Chondrocyte (in vitro differentiated cells): ENCODE measurements at places on chromosomes 1 and 21. TPM values are rescaled to one million over a fixed set of nuclear protein-coding genes. Genes with fewer than 3 reads are reported as not detected.

The SH2D2A gene
- total RNA-seq: not detected in 3 replicates

The OR2T33 gene
- not detected in 3 replicates for total RNA-seq

The SLC44A3 gene
- total RNA-seq: 1.5 to 2.5 TPM (median 2.2 TPM) in 3 replicates

DNA sequence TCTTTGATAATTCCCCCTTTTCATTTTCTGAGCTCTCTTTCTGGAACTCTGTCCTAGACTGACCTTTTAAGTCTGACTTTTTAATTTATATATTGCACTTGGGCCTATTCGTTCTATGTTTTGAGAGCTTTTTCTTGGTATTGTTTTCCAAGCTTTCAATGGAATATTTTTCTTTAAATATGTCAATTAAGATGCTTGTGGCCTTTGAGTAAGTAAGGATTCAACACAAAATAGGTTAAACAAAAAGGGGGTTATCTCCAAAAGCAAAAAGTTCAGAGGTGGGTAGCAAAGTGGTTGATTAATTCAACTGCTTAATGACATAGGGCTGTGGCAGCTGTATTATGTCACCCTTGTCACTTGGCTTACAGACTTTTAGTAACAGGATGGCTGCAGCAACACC, 315.9 kb downstream of the LMX1A start:
- DNase-seq: no peak

DNA sequence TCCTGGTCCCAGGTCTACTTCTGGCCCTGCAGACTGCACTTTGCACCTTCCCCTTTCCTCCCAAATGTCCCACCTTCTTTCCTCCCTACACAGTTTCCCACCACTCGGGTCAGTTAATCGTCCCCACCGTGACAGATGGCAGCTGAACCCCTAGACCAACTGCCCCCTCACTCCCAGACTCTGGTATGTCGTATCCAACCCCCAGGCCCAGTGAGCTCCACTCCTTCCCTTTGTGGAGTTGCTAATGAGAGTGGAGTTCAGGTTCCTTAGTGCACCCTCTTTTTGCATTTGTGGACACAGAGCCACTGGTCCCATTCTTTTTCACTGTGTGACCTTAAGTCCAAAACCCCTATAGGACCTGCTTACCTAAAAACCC, 1.8 kb downstream of the MAN1C1 start:
- DNase-seq: no peak

GRCh38 chr1:12477936-12478611, 139.9 kb downstream of the DHRS3 start:
- DNase-seq: no peak
